ENCODE measurements at places on chromosomes 3 and 15.

DNA sequence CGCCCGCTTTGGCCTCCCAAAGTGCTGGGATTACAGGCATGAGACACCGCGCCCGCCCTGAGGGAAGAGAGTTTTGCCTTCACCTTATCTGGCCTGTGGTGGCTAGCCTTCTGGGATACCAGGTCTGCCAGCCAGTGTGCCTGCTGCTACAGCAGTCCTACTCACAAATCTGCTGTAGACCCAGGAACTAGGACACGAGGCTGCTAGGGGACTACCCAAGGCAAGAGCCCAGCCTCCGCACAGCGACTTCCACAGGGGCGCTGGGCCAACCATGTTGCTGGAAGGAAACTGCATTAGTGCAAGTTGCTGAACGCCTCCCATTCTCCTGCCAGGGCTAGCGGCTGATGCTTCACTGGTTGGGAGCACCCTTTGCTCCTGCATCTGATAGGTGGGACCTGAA lies 53.7 kb downstream of the DHX30 start:
- DNase-seq: no peak

DNA sequence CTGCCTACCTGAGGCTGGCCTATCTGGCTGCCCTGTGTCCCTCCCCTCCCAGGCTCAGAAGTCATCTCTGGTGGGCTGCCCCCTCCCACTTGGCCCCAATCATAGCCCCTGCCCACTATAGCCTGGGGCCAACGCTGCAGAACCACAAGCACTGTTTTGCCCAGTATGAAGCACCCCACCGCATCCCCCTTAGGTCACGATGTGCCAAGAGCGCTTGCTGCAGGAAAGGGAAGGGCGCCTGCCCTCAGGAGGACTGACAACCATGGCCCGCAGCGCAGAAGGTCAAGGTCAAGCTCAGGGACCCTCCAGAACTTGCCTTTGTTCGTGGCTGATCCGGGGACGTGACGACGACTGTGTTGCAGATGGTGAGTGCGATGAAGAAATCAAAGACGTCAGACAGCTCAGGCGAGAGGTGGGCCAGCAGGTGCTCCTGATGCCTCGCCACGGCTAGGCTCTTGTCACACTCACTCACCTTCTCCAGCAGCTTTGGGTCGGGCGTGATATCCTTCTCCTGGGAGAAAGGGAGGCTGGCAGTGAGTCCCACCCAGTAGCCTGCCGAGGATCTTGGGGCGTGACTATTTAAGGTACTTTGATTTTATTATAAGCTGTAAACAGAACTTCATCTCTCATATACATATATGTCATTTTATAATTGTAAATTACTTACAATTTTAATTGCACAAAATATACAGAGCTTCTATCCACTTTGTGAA lies 146.6 kb downstream of the ATP10A start:
- no peak for DNase-seq

DNA sequence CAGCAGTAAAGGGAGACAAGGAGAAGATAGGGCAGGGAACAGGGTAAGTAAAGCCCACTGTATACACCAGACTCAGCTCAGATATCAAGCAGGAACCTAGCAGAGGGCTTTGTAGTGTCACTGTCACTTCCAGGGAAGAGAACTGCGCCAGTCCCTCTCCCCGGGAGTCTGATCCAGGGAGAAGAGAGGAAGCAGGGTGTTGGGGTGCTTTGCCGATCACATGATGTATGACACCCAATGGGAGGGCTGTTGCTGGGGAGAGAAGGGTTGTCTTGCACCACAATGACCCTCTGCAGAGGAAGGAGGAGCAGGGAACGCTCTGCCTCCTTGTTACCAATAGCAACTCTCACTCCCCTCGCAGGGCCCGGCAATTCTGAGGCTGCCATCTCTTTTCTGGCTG lies 147.2 kb upstream of the SLC2A2 start:
- DNase-seq: no peak

GRCh38 chr3:128338536-128339330 lies 128.0 kb downstream of the DNAJB8 start:
- DNase-seq: no peak

DNA sequence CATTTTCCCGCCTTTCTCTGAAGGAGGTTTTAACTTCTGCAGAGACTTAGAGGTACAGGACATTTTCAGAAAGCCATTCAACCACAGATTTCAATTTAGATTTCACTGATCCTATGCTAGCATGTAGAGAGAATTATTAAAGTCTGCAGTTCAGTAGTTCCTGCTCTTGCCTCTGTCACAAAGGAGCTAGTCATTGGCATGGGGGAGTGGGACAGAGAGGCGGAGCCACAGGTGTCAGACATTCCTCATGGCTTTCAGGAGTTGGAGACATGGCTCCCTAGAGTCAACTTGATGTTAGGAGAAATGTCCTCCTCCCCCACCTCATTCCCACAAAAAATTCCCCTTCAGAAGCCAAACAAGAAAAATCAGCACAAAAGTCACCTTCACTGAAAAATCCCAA lies 66.0 kb upstream of the SIAH2 start:
- DNase-seq: no peak

GRCh38 chr15:87981969-87982368 lies 274.6 kb downstream of the NTRK3 start:
- no peak for DNase-seq

DNA sequence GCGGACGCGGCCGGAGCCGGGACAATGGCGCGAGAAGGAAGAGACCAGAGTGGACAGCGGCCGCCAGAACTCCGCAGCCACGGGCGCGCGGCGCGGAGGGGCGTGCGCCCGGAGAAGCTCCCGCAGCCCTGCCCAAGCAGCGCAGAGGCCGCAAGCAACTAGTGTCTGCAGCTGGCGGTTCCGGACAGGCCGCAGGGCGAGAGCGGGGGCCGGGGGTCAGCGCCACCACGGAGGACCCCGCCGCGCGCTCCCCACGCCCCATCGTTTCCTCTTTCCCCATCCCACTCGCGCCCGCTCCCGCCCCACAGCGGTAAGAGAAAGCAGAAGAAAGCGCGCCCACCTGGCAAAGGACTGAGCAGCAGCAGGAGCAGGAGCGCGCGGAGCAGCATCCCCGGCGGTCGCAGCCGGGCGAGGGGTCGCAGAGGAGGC lies 440 bp downstream of the PRTG start:
- no peak for DNase-seq

DNA sequence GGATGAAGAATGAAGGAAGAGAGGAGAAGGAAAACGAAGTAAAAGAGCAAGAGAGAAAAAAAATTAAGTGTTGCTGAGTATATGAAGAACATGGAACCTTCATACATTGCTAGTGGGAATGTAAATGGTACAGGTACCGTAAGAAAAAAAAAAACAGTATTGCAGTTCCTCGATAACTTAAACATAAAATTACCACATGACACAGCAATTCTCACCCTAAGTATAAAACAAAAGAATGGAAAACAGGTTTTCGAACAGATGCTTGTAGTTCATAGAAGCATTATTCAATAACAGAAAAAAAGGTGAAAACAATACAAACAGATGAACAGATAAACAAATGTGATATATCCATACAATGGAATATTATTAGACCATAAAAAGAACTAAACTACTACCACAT lies 51.6 kb downstream of the SENP7 start:
- no peak for DNase-seq

DNA sequence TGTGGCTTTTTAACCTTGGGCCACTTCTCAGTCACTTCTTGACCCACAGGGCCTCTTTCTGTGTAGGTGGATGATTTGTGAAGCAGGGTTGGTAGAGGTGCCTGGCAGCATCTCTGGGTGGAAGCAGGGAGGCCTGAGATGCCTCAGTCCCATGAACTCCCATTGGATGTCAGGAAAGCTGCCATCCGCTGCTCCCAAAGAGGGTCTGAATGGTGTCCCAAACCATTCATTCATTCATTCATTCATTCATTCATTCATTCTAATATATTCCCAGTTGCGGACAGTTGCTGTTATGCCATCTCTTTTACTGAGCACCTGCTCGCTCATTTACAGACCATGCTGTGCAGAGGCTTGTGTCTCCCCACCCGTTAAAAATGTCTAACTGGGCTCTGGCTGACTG lies 98.7 kb downstream of the CHDH start:
- no peak for DNase-seq

GRCh38 chr15:98845138-98845884 lies 162.3 kb downstream of the PGPEP1L start:
- DNase-seq: no peak

DNA sequence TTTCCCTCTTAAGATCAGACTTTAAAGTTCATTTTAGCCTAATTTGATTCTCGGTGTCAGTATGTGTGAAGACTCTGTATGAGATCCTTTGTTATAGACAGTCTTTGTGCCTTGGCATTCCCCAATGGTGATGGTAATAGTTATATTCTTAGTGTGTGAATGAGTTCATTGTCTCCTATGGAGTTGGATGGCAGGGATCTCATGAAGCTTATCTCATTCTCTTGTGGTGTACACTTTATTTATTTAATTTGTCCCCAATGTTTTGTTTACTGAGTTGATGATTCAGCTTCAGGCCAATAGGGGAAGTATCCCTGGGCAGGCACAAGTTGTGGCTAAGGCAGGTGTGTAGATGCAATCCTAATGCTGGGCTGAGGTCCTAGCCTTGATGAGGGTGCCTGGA lies 222.0 kb upstream of the DPPA4 start:
- DNase-seq: no peak

- no peak for DNase-seq
Observed at GRCh38 chr15:82143390-82144385, 97.9 kb upstream of the MEX3B start.

DNA sequence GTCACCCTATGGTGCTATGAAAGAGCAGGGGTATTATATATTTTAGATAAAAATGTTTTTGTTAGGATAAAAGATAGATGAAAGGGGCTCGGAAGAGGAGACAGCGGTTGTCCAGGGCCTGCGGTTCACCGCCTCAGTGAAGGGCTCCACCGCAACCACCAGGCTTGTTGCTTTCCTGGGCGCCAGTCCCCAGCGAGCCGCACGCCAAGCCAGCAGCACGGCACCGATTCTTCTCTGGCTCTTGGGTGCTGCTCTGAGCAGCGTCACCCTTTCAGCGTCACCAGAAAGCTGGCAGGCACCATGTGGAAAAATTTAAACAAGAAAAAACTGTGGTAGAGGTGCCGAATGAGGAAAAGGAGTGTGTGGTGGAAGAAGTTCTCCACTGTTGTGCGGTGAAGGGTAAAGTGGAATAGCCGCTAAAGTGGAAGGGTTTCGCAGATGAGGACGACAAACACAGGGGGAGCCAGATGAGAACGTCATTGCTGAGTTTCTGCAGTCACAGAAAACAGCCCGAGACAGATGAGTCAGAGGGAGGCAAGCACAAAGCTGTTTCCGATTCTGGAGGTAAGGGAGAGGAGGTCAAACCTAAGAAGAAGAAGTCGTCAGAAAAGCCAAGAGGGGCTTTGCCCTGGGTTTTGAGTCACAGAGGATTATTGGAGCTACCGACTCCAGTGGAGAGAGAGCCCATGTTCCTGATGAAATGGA lies 569.2 kb downstream of the ZBBX start:
- no peak for DNase-seq

DNA sequence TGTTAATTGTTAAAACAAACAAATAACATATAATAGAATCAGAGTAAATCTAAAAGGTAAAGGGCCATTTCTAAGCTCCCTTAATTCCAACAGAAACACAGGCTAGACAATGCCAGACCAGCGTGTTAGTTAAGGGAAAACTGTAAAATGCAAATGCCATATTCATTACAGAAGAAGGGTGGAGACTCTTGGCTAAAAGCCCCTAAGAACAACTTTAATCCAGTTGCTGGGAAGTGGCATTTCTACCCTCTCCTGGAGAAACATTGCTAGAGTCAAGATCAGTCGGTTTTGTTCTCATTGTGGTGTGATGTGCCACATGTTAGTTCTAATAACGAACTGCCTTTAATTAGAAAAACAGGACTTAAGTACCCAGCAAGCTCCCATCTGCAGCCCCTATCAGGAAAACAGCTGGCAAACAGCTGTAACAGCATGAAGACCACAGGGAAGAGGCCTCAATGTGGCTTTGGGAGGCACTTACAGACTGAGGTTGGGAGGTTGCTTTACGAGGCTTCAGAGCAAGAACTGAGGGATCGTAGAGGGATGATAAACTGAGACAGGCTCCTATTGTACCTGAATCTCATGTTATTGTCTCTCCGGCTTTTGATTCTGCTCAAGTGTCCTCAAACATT lies 1134.8 kb downstream of the ROBO1 start:
- no peak for DNase-seq

- DNase-seq: no peak
Observed at GRCh38 chr3:170539897-170540296, 46.0 kb downstream of the SLC7A14 start.

DNA sequence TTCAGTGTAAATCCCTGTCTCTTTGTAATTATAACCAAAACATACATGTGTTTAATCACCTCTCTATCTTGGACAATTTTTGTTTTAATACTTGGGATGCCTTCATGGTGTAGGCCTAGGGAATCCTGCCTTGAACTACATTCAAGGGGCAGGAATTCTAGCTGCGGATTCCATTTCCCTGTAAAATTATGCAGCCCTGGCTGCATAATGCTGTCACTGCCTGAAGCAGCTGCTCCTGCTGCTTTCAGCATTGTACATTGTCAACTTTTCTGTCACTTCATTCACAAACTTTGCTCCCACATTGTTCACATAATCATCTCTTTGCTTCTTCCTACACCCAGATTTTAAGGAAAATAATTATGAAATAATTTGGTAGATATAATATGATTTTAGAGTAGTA lies 638.7 kb downstream of the RBMS3 start:
- no peak for DNase-seq

Data from NCI-H446 treated with DMSO at 0.1 percent for 48 hours (cell line).